Stimulated activated CD8-positive, alpha-beta memory T cell treated with anti-CD3 and anti-CD28 coated beads, Interleukin-12 subunit alpha, Interleukin-12 subunit beta, amount 100 ng/mL, for 1 hour (primary cell): ENCODE measurements at places on chromosomes 5 and 9.

- no peak for DNase-seq
These were observed 275.9 kb upstream of the ZNF462 start for GRCh38 chr9:106587042-106587441.

DNA sequence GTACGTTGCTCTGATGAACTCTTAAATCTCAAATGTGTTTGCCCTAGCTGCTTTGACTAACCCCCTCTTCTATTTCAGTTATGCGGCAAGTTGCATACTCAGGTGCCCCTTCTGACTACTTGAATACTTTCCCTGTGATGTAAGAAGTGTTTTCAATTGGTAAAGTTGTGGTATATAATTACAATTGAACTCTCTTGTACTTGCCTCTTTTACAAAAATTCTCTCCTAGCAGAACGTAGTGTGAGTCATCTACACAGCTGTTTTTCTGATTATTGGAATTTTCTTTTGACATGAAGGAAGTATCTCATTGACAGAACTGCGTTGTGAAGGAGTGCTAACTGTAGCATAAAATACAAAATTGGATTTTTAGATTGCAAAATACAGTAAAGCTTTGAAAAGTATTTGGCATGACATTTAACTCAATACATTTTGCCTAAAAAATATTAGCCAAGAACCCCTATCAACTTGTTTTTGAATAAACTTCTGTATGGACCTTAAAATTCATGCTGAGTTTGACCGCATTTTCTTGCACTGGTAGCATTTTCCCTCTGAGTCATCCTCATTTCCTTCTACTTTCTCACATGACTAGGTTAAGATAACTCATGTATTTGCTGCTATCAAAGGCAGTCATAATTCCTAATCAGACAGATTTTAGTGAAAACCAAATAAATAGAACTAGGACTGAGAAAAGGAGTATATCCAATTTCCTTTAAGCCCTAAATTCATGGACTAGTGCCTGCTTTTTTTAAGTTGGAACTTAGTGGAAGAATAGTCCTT is 6.3 kb downstream of the CRHBP start:
- DNase-seq = no peak

- DNase-seq = no peak
These were observed 481.6 kb downstream of the NTRK2 start for GRCh38 chr9:85151162-85151561.

DNA sequence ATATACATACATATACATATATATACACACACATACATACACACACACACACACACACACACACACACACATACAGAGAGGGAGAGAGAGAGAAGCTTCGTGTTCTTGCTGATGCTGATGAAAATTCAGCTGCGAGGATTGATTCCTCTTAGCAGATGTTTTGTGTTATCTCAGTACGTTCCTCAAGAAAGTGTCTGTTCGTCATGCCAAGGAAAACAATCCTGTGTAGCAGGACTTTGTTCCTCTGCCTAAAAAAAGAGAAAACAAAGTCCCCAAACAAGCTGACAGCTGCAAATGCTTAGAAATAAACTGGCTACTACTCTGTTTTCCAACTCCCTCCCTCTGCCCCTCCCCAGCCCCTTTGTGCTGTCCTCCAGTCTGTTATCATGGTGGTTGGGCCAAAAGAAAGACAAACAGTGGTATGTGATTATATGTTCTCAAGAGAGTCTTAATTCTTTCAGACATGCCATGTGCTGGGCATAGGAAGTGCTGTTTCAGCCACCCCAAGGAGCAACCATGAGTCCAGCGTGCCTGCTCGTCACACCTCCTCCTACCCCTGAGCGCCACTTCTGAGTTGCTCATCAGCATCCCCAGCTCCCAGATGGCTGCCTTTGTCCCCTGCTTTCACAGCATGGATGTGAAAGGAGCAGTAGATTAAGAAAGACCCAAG is 71.5 kb upstream of the EQTN start:
- no peak for DNase-seq

GRCh38 chr5:80978772-80979317 is 18.7 kb downstream of the RASGRF2 start:
- DNase-seq = no peak

GRCh38 chr5:13740471-13740870 is 204.0 kb downstream of the DNAH5 start:
- DNase-seq = no peak

DNA sequence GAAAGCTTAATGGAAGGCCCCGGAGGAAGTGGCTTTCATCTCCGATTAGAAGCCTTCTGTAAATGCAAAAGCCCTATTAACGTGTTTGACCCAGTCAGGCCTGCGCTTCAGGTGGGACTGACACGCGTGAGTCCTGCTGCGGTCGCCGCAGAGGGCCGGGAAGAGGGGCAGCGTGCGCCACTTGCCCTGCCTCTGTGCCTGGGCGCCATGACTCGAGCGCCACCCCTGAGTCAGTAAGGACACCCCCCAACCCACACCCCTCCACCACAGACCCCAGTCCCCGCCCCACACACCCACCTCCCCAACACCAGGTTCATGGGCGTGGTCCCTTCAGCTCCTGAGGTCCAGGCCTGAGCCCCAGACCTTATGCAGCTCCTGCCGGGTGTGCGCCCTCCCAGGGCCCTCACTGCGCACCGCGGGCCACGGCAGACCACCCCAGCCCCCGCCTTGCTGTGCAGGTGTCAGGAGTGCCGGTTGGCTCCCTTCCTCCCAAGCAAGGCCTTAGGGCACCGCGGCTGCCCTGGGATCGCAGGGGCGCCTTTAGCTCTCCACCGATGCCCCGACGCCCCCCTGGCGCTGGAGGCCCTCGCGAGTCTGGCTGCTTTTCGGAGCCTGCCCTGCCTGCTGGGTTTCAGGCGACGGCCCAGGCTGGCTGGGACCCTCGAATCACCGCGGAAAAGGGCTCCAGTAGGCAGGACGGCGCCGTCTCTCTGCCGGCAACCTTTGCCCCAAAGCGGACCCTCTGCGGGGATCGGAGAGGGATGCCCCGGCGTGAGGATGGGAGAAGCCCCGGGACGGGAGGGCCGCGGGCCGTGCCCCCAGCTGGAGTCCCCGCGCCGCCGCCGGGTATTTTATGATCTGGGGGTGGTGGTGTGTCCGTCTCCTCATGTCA is 625 bp upstream of the OLFM1 start:
- DNase-seq = no peak
